CD4-positive, alpha-beta T cell (primary cell): ENCODE measurements at places on chromosomes 1 and 21.

- DNase-seq = no peak
Measured at GRCh38 chr1:103997631-103998030, 247.9 kb downstream of the AMY1C start.

- DNase-seq = no peak
Measured at GRCh38 chr1:229563241-229563640, 4.7 kb upstream of the ABCB10 start.

- no peak for DNase-seq
Measured at GRCh38 chr1:181416268-181416860, 67.0 kb upstream of the CACNA1E start.

- DNase-seq = no peak
Measured at GRCh38 chr21:35351434-35351833, 302.3 kb upstream of the RUNX1 start.

GRCh38 chr1:51423073-51423821 lies 92.9 kb upstream of the TTC39A start:
- DNase-seq = no peak

GRCh38 chr1:184563308-184563707 lies 176.5 kb downstream of the C1orf21 start:
- no peak for DNase-seq

DNA sequence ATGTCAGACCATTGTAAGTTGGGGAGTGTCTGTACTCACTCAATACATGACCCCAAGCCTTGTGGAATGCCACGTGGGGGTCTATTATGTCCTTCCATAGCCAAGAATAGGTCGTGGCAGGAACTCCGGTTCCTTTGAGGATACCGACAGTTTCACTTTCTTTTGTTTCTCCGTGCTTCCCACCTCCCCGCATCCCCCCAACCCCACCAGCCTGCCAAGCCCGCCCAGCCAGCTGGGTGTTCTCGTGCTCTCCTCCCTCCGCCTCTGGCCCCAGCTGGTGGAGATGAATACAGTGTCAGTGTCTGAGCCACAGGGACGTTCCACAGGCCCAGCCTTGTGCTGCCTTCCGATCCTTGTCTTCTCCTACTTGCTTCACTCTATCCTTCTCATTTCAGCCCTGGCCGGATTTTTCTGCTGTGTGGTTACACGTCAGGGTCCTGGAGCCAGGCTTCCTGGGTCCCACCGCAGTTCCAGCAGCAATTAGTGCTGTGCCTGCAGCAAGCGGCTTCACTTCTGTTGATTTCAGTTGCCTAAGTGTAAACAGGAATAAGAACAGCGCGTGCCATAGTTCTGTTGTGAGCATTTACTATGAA lies 4.1 kb upstream of the AGTRAP start:
- DNase-seq = no peak

DNA sequence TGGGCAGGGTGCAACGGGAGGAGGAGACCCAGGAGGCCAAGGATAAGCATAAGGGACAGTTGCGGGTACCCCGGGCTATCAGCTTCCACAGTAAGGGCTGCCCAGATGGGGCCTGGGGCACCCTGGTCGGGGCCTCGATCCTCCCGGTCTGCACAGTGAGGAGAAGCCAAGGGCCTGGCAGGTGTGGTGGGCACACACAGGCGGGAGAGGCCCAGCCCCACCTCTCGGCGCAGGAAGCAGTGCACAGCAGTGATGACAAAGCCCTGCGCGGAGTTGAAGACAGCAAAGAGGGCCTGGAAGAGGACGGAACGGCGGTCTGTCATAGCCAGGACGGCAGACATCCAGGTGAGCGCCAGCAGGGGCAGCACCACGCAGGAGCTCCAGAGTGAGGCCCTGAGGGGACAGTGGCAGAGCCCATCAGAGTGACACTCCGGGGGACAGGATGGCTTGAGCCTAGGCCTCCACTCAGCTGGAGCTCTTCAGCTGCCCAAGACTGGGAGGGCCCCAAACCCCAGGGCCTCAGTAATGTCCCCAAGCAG lies 29.0 kb upstream of the COL16A1 start:
- no peak for DNase-seq

- peak; percentile 13 for DNase-seq
Measured at GRCh38 chr1:224644553-224645154, 28.5 kb downstream of the CNIH3 start.

DNA sequence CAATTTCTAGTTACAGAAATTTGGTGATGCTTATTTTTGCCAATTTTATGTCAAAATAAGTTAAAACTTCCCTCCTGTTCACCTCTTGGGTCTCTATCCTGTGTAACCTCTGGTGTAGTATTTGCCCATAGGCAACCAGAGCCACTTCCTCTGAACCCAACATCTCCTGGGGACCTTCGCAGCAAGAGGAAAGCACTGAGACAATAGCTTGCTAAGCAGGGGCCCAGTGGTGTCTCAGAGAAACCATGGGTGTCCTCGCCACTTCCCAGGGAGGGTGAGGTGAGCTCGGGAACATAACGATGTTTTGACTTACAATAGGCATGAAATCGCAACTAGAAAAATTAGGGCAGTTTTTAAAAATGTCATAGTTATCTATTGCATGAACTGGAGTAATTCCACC lies 56.4 kb upstream of the SCCPDH start:
- no peak for DNase-seq

DNA sequence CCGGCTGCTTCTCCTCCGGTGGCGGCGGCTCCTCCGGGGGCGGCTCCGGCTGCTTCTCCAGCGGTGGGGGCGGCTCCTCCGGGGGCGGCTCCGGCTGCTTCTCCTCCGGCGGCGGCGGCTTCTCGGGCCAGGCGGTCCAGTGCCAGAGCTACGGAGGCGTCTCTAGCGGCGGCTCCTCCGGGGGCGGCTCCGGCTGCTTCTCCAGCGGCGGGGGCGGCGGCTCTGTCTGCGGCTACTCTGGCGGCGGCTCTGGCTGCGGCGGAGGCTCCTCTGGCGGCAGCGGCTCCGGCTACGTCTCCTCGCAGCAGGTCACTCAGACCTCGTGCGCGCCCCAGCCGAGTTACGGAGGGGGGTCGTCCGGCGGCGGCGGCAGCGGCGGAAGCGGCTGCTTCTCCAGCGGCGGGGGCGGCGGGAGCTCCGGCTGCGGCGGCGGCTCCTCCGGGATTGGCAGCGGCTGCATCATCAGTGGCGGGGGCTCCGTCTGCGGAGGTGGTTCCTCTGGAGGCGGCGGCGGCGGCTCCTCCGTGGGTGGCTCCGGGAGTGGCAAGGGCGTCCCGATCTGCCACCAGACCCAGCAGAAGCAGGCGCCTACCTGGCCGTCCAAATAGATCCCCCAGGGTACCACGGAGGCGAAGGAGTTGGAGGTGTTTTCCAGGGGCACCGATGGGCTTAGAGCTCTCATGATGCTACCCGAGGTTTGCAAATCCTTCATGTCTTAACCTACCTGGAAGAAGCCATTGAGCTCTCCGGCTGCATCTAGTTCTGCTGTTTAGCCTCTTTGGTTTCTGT lies 2.0 kb downstream of the LORICRIN start:
- peak; percentile 10 for DNase-seq

- DNase-seq = no peak
Measured at GRCh38 chr1:119554183-119554582, 47.2 kb downstream of the HSD3B1 start.

- no peak for DNase-seq
Measured at GRCh38 chr1:226293553-226293920, 15.4 kb downstream of the LIN9 start.

DNA sequence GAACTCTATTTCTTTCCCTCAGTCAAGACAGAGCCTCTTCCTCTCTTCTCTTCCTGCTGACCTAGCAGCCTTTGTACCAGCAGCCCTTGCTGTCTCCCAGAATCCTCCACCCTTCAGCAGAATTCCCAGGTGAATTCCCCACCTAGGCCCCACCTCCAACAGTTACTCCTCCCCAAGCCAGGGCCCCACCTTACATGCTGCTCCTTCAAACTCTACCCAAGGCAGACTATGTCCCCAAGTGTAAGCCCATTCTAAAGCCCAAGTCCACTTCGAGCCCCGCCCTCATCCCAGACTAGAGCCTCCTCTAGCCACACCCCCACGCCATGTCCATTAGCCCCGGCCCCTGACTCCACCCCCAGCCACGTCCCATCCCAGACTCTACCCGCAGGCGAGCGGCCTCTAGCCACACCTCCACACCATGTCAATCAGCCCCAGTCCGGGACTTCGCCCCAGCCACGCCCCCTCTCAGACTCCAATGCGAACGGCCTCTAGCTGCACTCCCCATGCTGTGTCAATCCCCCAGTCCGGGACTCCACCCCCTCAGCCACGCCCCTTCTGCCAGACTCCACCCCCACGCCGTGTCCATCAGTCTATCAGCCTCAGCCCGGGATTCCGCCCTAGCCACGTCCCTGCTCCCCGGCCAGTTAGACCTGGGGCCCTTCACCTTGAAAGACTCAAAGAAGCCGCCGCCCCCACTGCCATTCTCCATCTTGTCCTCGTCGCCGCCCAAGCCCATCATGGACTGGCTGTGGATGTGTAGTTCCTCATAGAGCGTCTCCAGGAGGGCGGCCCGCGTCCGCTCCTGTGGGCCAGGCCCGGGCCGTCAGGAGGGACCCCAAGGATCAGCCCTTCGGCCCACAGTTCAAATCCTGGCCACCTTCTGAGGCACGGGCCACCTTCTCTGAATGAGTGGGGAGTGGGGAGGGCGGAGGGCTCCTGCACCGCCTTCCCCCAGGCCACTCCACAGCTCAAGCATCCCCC lies 61.3 kb downstream of the RAP1GAP start:
- DNase-seq = no peak

DNA sequence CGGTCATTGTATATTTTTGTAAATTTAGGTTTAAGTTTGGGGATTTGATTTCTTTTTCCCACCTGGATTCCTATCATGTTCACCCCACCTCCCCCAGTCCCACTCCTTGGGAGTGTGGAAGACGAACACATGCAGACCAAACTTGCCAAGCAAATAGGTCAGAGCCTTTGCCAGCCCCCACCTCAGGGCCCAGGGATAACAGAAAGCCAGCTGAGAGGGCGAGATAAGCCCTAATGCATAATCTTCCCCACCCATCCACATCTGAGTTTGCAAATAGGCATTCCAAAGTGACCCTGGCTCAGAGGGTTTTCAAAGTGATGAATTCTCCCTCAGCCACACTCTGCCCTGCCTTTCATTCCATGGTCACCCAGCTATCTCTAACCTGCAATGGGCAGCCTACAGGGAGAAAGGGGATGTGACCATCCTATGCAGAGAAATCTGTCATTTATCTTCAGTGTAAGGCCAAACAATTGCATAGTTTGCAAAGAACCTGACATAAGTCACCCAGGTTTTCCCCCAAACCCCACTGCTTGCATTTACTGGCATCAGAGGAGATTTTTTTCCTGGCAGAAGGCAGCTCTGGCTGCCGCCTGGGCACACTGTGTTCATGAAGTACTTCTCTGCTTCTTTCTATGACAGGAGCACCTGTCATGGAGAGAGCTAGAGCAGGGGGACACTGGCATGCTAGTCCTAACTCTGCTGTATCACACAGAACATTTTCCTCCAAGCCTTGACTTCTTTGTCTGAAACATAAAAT lies 69.0 kb upstream of the NFIA start:
- DNase-seq = no peak

GRCh38 chr21:41199123-41199522 lies 31.2 kb downstream of the BACE2 start:
- DNase-seq = no peak

DNA sequence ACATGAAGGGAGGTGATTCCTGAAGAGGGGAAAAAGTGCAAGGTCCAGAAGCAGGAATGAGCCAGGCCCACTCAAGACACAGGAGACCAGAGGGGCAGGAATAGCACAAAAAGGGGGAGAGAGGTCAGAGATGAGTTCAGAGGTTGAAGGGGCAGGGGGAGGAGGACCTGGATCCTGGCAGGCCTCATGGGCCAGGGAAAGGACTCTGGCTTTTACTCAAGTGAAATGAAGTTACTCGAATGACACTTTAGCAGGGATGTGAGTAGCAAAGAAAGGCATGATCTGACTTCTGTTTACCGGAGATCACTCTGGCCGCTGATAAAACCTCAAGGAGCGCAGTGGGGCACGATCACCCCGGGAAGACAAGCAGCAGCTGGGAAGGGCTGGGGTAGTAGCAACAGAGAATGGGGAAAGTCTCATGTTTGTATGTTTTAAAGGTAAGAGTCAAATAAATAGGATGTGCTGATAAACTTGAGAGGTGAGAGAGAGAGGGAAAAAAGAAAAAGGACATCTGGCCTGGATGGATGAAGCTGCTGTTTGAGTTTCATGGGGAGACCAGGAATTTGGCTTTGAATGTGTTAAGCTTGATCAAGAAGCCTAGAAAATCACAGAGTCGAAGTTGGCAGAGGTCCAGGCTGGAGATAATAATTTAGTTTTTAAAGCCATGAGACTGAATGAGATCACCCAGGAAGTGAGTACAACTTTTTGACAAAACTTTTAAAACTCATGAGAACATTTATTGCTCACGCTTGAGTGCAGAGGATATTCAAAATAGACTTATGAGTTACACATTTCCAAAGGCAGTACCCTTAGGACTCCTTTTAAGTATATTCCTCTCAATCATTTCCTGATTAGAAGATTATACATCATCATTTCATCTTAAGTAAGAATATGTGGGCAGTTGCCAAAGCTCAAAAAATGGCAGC lies 156.0 kb downstream of the RERE start:
- peak; percentile 32 for DNase-seq

GRCh38 chr1:24656046-24656445 lies 12.9 kb downstream of the SRRM1 start:
- DNase-seq = no peak

DNA sequence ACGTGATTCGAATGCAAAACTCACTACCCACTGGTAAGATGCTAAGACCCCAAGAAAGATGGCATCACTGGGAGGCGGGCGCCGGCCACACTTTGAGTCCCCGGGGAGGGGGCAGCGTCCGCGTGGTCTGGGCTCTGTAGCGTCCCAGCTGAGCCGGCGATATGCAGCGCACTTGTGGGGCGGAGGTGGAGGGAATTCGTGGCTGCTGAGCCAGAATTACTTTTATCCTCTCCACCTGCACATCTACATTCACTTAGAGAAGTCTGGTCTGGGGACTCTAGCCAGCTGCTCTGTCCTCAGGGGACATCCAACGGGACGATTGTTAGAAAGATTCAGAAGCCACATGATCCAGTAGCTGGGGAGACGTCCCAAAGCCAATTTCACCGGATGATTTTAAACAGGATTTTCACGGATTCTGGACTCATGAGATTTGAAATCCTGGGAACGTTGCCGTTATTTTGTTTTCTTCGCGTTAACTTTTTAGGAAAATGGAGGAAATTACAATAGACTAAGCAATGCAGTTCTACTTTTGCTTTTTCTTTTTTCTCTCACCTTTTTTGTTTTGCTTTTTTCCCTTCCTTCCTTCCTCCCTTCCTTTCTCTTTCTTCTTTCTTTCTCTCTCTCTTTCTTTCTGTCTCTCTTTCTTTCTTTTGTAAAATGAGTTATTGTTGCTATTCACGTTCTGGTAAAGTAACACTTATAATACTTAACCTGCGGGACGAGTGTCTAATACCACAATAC lies 1.3 kb downstream of the JAM2 start:
- no peak for DNase-seq
